ENCODE measurements at places on chromosomes 5 and 9.
A peak's percentile ranks its signal among the peaks of the same experiment; 100 is the strongest.

GRCh38 chr5:121628783-121629182, 222.9 kb upstream of the FTMT start:
- H3K36me3 ChIP-seq = no peaks in the 10 kb centered on the region
- no peak for DNase-seq
- peaks cover 9% of the 10 kb centered on the region for H3K27me3 ChIP-seq
- H3K4me3 ChIP-seq = no peak overlapping the region
- no peak overlapping the region for H3K27ac ChIP-seq

DNA sequence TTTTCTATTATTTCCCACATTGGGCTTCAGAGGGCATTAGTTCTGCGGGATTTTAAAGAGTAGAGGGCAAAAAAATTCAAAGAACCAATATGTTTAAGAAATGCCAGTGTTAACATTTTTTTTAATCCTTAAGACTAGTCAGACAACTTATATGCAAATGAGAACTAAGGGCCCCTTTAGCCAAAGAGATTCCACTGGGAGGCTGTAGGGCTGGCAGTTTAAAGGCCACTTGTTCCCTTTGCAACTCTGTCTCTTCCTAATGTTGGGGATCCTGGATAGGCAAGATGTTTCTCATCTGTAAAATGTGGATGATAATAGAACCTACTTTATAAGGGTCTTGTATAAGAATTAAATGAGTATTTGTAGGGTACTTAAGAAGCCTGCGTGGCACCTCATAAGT, 1395.9 kb downstream of the PTPRD start:
- no peaks in the 10 kb centered on the region for H3K27me3 ChIP-seq
- no peak overlapping the region for H3K27ac ChIP-seq
- peaks cover 8% of the 10 kb centered on the region for H3K4me1 ChIP-seq

- no peaks in the 10 kb centered on the region for H3K36me3 ChIP-seq
- H3K27ac ChIP-seq = no peak overlapping the region
- no peak overlapping the region for H3K4me3 ChIP-seq
- H3K27me3 ChIP-seq = peaks cover 27% of the 10 kb centered on the region
- DNase-seq = no peak
These were observed 86.7 kb upstream of the FER start for GRCh38 chr5:108661024-108661423.

DNA sequence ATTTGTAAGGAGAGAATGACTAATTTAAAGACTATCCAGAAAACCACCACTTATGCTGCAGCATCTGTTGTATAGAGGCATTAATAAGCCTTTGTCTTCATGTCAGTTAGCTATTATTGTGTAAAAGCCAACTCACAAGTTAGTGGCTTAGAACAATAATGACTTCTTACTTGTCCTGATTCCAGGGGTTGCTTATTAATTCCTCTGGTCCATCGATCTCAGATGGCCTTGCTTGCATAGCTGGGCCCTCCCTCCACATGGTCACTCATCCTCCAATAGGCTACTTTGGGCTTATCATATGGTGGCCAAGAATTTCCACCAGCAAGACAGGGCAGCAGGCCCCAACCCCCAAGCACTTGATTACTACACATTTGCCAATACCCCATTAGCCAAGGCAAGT, 44.5 kb upstream of the STK32A start:
- no peak overlapping the region for H3K4me3 ChIP-seq
- H3K27ac ChIP-seq = no peak overlapping the region
- DNase-seq = no peak
- peaks cover 13% of the 10 kb centered on the region for H3K4me1 ChIP-seq
- H3K27me3 ChIP-seq = peaks cover 11% of the 10 kb centered on the region

DNA sequence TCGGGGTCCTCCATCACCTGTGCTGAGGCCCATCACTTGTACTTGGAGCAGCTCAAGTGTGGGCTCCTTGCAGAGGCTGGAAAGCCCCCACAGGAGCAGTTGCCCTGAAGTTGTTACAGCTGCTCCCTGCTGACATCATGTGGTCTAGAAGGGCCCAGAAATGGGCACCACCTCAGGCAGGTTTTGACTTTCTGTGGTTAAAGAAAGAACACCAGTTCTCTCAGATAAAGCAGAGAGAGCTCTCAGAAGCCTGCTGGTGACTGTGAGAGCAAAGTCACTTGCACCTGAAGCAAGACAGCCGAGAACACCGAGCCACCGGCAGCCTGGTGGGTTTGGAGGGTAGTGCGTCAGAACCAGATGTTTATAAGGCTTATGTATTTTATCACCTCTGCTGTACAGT, 70.4 kb downstream of the MVB12B start:
- H3K4me1 ChIP-seq = peaks cover 15% of the 10 kb centered on the region
- H3K27me3 ChIP-seq = no peaks in the 10 kb centered on the region
- no peak overlapping the region for H3K4me3 ChIP-seq
- DNase-seq = no peak
- H3K36me3 ChIP-seq = peaks cover 16% of the 10 kb centered on the region

- no peak for DNase-seq
- H3K27ac ChIP-seq = no peak overlapping the region
- H3K4me3 ChIP-seq = no peak overlapping the region
- no peaks in the 10 kb centered on the region for H3K36me3 ChIP-seq
- no peaks in the 10 kb centered on the region for H3K4me1 ChIP-seq
- H3K27me3 ChIP-seq = no peaks in the 10 kb centered on the region
These were observed 143.6 kb downstream of the MRPS30 start for GRCh38 chr5:44952376-44952775.

GRCh38 chr9:123724211-123724796, 205.6 kb downstream of the DENND1A start:
- no peak for DNase-seq
- H3K27ac ChIP-seq = no peak overlapping the region
- H3K27me3 ChIP-seq = no peaks in the 10 kb centered on the region
- no peaks in the 10 kb centered on the region for H3K4me1 ChIP-seq
- H3K36me3 ChIP-seq = peaks cover 22% of the 10 kb centered on the region

- no peaks in the 10 kb centered on the region for H3K36me3 ChIP-seq
- DNase-seq = peak; percentile 71
- peaks cover 28% of the 10 kb centered on the region for H3K27me3 ChIP-seq
- H3K4me3 ChIP-seq = peak overlapping the region; percentile 97
These were observed 724 bp downstream of the PAM start for GRCh38 chr5:102755686-102756371.

DNA sequence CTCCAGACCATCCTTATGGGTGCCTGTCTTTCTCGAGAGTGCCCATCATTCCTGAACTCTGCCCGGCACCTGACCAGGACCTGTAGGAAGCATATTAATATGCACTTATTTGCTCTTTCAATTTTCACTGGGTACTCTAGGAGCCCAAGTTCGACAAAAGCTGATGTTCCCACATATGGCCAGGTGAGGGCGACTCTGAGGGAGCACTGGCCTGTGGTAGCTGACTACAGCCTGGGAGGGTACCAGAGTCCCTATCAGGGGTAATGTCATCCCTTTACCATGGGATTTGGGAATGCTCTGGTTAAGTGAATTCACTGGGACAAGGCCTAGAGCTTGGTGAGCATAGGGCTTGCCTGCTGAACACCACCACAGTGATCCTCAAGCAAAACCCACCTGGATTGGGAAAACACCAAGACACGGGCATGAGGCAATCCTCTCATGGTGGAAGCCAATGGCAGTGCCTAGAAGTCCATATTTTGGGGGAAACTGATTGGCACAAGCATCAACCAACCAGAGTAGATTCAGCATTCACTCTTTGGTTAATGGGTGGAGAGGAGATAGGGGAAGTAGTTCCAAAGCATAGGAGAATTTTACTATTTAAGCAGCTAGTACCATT, 112.2 kb downstream of the MTX3 start:
- H3K27ac ChIP-seq = no peak overlapping the region
- no peak for DNase-seq
- peaks cover 10% of the 10 kb centered on the region for H3K27me3 ChIP-seq

DNA sequence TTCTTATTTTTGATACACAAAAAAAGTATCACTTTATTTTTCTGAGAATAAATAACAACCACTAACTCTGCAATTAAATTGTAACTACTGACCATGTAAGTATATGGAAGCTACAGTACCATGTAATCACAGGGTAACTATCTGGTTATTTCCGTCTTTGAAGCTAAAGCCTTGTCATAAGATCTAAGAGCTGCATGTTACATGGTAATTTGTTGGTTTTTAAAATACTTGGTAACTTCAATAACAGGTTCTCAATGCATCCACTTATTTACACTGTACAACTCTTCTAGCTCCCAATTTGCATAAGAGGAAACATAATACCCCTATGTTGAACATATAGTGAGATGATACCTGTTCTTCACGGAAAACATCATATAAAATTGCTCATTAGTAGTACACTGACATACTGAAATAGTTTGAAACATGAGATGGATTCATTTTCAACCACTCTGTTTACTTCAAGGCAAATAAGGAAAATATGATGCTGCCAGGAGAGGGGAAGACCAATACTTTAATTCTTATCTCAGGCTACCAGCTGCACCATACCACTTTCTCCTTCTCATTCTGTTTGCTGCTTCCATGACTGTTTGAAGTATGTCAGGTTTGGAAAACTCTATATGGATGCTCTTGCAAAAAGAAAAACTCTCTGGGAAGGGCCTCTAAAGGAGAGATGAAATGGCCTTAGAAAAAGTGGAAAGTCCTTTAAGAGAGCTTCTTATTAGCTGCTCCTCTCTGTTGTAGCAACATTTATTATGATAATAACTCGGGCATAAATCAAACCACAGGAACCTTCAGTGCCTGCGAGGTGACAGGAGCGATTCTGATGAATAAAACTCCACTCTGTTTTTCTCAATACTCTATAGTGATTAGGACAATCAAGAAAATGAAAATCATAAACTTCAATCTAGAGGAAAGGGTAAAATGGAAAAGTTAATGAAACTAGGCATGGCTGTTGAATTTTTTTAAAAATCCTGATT, 150.2 kb downstream of the KIAA0825 start:
- no peak for DNase-seq
- H3K27ac ChIP-seq = no peak overlapping the region
- no peaks in the 10 kb centered on the region for H3K36me3 ChIP-seq
- no peak overlapping the region for H3K4me3 ChIP-seq
- H3K4me1 ChIP-seq = peaks cover 39% of the 10 kb centered on the region

DNA sequence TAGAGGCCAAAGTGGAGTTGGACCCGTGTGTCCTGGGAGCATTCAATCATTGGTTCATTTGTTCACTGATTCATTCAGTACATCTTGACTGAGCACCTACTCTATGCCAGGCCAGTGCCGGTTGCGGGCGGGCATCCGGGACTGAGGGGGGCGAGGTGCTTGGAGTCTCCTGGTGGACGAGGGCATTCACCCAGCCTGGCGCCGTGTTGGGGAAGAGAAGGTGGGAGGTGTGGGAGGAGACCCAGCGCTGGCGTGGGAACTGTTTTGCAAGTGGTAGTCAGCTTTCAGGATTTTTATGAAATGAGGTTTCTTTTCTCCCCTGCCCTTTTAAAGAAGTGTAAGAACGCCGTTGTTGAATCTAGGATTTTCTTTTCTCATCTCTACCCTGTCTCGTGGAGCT, 37.2 kb downstream of the NCS1 start:
- no peak overlapping the region for H3K4me3 ChIP-seq
- H3K27me3 ChIP-seq = no peaks in the 10 kb centered on the region
- H3K27ac ChIP-seq = peak overlapping the region; percentile 45
- H3K36me3 ChIP-seq = no peaks in the 10 kb centered on the region
- H3K4me1 ChIP-seq = peaks cover 30% of the 10 kb centered on the region
- no peak for DNase-seq

- H3K27ac ChIP-seq = no peak overlapping the region
- no peak for DNase-seq
- H3K4me1 ChIP-seq = no peaks in the 10 kb centered on the region
- no peaks in the 10 kb centered on the region for H3K36me3 ChIP-seq
- H3K4me3 ChIP-seq = no peak overlapping the region
These were observed 68.0 kb upstream of the CTNNA1 start for GRCh38 chr5:138685193-138685745.

GRCh38 chr9:128266868-128267590, 8.8 kb downstream of the GOLGA2 start:
- peaks cover 25% of the 10 kb centered on the region for H3K36me3 ChIP-seq
- H3K4me3 ChIP-seq = no peak overlapping the region
- H3K4me1 ChIP-seq = no peaks in the 10 kb centered on the region
- no peak overlapping the region for H3K27ac ChIP-seq
- no peak for DNase-seq
- no peaks in the 10 kb centered on the region for H3K27me3 ChIP-seq

DNA sequence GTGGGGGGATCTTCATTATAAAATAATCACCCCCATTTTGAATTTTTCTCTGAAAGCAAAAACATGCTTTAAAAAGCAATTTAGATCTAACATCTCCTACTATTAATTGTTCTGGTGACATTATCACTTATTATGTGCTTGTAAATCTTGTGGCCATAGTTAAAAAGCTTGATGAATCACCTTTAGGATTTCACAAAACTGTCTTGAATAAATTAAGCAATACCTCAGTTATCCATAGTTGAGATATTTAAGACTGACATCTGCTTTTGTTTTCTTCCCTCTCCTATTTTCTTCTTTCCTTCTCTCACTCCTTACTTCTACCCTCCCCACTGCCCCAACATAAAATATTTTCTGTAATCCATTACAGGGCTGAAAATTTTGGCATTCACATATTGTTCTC, 84.8 kb downstream of the SLC1A3 start:
- H3K27me3 ChIP-seq = peaks cover 43% of the 10 kb centered on the region
- H3K27ac ChIP-seq = no peak overlapping the region
- H3K36me3 ChIP-seq = no peaks in the 10 kb centered on the region
- peaks cover 31% of the 10 kb centered on the region for H3K4me1 ChIP-seq
- H3K4me3 ChIP-seq = no peak overlapping the region

DNA sequence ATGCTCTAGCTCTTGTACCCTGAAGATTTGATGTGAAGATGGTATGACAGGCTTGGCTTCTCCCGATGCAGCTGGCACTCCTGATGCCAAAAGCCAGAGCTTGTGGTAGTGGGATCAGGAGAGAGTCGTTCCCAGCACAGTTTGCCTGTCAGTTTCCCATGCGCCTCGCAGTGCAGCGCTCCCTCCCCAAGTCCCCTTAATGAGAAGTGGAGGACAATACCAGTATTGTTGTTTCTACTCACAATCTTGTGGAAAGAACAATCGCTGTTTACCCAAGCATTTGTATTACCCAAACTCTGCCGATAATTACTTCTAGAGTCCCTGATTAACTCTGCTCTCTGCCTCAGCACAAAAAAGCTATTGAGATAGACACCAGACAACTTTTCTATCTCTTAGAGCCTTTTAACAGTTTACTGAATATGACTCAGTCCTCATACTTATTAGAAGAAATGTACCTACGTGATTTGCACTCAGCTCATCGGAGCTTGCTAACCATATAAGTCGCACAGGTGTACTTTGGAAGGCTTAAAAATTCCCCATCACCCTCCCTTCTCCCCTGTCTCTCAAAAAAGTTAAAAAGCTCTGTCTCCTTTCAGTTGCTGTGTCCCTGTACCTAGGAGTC, 283.2 kb upstream of the TMEM161B start:
- DNase-seq = no peak
- no peaks in the 10 kb centered on the region for H3K4me1 ChIP-seq
- H3K36me3 ChIP-seq = no peaks in the 10 kb centered on the region

- no peaks in the 10 kb centered on the region for H3K36me3 ChIP-seq
- H3K4me3 ChIP-seq = no peak overlapping the region
- no peaks in the 10 kb centered on the region for H3K4me1 ChIP-seq
- H3K27me3 ChIP-seq = no peaks in the 10 kb centered on the region
These were observed 163.6 kb upstream of the CDH6 start for GRCh38 chr5:31029925-31030324.

- no peaks in the 10 kb centered on the region for H3K27me3 ChIP-seq
- H3K36me3 ChIP-seq = peaks cover 23% of the 10 kb centered on the region
- H3K4me1 ChIP-seq = peaks cover 3% of the 10 kb centered on the region
- no peak overlapping the region for H3K4me3 ChIP-seq
- no peak for DNase-seq
These were observed 25.9 kb downstream of the UGCG start for GRCh38 chr9:111922324-111923013.

All from type B pancreatic cell (in vitro differentiated cells).